ENCODE measurements at places on chromosomes 5 and 9. TPM values are rescaled to one million over a fixed set of nuclear protein-coding genes. Genes with fewer than 3 reads are reported as not detected.

Gene TRIM23
- 7.6 TPM for total RNA-seq

Gene PAEP
- total RNA-seq, result not detected

Gene ANKRD33B
- total RNA-seq, result 6.5 TPM

Gene FBP2
- not detected for total RNA-seq

Gene GNA14
- total RNA-seq, result 1.3 TPM

Gene CDKN2A
- total RNA-seq, result 1.5 TPM

Gene PLEKHG4B
- 0.22 TPM for total RNA-seq

Gene RFESD
- total RNA-seq, result 1.4 TPM

Gene ESM1
- not detected for total RNA-seq

Gene ACSL6
- total RNA-seq, result 1.1 TPM

Gene GRIN3A
- total RNA-seq, result not detected

DNA sequence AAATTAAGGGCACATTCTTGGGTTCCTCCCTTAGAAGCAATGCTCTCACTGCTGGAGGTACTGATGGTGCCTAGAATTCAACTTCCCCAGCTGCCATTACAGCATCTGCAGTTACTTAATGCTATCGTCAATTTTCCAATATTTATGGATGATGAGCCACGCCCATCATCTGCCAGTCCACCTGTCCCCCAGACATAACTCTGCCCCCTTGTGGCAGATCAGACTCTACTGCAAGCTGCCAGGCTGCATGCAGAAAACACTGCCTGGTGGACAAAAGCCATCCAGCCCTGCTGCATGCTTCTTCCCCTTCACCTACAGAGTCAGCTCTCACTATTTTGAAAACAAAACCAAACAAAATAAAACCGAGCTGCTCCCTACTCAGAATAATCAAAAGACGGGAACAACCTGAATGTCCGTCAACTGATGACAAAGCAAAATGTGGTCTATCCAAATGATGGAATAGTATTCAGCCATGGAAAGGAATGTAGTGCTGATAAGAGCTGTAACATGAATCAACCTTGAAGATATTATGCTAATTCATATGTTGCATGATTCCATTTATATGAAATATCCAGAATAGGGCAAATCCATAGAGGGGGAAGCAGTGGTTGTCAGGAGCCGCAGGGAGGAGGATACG, 66.4 kb downstream of the RETREG1 start:
- DNase-seq, result no peak

- no peak for DNase-seq
Measured at GRCh38 chr9:76808636-76809035, 44.4 kb downstream of the PCA3 start.

DNA sequence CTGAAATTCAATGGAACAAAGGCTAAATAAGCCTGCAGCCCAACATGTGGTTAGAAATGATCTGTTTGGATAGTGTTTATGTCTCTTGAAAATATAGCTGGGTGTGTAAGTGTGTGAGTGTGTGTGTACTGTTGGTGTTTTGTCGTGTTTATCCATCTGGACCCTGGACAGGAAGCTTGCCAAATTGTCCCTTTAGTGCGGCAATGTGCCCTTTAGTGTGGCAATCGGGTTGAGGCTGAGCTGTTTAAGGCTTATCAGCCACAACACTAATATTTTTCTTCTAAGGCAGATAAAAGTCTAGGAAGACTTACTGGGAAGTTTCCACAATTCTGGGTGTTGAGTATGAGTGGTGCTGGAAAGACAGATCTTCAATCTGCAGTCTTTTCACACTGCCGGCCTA, 180.2 kb downstream of the YTHDC2 start:
- DNase-seq, result no peak

- no peak for DNase-seq
Measured at GRCh38 chr9:81581986-81582385, 107.4 kb downstream of the TLE1 start.

DNA sequence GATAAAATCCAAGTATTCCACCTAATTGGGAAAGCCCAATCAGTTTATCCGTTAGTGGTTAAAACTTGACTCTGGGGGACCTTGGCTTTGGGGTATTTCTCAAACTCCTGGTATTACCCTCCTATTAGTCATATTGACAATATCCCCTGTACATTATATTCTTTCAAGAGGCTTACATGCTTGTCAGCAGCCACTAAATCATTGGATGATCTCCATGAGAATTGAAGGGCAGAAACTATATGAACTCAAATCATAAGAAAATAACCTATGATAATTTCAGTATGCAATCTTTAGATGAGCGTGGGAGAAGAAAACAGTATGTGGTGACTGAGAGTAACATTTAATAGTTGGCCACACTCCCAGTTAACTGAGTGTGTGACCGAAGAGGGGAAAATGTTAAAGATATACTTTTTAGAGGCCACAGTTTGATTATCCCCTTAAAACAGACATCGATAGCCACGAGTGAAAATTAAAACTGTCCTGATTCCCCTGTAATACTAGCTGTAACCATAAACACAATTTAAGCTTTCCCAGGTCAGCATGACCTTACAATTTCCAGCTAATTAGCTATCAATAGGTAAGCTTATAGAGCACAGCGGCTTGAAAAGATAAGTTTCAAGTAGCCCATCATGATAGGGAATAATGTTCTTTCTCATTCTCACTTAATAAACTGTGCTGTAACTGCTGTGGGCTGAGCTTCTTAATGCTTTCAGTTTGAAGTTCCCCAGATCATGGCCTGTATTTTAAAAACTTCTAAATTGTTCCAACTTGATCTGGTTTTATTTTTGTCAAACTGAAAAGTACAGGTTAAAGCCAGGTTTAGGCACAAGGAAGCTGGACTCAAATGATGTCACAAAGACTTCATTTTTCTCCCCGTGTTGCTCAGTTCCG, 58.6 kb downstream of the PUM3 start:
- DNase-seq, result no peak

DNA sequence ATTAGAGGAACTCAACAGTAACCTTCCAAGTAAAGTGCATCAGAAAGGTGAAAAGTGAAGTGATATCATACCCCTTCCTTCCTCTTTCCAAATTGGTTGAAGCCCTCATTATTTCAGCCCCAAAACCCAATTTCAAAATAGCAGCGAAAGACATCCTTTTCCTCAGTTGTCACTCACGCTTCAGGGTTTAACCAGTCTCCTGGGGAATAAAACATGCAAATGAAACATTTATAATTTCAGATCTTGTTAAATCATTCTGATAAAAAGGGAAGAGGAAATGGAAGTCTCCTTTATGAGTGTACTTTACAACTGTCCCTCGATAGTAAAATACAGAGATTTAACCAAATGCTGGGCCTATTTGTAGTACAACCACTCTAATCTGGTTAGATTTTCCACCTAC, 22.5 kb downstream of the TRPM6 start:
- no peak for DNase-seq

DNA sequence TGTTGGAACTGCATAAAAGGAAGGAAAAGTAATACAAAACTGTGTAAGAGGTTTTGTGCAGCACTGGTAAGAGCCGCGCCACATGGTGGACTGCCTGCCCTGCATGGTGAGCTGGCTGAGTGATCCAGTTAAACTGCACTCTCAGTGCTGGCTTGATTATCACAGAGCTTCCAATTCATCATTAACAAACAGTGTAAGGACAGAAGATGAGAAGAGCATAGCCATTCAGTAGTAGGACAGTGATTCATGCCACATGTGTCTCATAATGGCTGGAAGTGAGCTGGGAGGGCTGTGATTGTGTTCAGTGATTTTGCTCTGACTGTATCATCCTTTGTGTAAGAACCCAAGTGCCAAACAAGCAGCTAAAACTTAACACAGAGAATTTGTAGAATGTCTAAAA, 14.1 kb downstream of the ASPN start:
- DNase-seq, result no peak

DNA sequence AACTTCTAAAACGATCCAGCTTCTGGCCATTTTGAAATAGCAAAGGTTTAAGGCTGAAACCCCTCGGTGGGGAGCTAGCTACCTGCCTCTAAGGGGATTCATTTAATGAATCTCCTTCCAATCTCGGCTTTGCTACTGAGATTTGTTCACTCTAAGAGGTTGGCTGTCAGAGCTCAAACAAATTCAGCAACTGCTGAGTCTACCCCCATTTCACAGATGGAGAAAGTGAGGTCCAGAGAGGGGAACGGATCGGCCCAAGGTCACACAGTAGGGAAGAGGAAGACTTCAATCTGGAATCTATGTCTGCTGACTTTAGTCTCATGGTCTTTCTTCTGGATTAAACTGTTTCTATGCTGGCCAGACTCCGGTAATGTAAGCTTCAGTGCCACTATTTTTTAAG, 3.0 kb downstream of the CORO2A start:
- no peak for DNase-seq

GRCh38 chr5:170332058-170332457, 34.5 kb upstream of the LCP2 start:
- DNase-seq, result no peak

DNA sequence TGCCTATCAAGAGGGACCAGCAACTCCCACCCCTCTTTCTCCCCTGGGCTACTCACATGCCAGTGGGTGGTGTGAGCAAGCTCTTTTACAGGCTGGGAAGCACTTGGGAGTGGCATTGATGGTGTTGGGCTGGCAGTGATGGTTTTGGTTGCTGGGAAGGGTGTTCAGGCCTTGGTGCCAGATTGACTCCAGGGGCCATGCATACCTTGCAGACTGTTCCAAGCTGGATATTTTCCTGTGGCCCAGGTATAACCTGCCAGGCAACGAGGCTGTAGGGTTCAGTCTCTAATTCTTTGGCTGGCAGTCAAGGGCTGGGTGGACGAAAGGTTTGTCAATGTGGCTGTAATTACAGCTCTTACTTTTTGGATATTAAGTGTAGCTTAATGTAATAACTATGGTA, 177.3 kb downstream of the MACROH2A1 start:
- DNase-seq, result no peak

GRCh38 chr5:174617910-174618309, 106.5 kb upstream of the MSX2 start:
- DNase-seq, result no peak

- no peak for DNase-seq
Measured at GRCh38 chr9:125608489-125609224, 98.4 kb downstream of the MAPKAP1 start.

DNA sequence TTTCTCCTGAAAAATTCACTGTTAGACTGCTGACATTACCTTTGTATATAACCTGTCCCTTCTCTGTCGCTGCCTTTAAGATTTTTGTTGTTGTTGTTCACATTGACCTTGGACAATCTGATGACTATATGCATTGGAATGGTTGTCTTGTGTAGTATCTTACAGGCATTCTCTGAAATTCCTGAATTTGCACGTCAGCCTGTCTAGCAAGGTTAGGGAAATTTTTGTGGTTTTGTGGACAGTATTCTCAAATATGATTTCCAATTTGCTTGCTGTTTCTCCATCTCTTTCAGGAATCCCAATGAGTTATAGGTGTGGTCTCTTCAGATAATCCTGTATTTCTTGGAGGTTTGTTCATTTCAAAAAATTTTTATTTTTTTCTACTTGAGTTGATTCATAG, 140.8 kb downstream of the PRR16 start:
- DNase-seq, result no peak

GRCh38 chr9:33894316-33894715, 77.4 kb downstream of the UBE2R2 start:
- no peak for DNase-seq

GRCh38 chr5:110288766-110289511, 437.5 kb downstream of the TMEM232 start:
- no peak for DNase-seq

- DNase-seq, result no peak
Measured at GRCh38 chr9:72618811-72619210, 97.4 kb downstream of the TMC1 start.

GRCh38 chr5:36561601-36562000, 44.8 kb upstream of the SLC1A3 start:
- no peak for DNase-seq

DNA sequence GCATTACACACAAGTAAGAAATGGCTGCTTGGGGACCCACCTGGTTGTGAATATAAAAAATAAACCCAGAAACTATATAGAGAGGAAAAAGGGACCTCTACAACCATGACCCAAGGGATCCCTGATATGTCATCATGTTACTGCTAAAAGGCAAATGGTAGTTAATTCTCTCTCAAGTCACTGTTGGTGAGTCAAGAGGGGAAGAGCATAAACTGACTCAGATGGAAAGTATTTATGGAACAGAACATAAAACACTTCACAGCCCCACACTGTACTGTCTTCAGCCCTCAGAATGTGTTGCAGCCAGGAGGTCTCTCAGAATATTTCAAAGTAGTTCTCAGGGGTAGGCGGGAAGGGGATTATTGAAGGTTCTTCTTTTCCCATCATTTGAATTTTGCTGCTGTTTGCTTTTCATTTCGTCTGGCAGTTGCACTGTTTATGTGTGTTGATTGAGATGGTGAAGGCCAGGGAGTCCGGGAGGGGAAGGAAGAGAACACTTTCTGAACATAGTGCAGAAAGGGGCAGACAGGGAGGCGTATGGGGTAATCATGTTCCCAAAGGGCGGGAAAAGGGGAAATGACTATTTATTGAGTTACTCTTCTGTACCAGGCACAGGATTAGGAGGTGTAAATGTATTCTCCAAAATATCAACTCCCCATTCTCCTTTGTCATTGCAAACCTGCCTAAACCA, 85.5 kb downstream of the TEK start:
- DNase-seq, result no peak

DNA sequence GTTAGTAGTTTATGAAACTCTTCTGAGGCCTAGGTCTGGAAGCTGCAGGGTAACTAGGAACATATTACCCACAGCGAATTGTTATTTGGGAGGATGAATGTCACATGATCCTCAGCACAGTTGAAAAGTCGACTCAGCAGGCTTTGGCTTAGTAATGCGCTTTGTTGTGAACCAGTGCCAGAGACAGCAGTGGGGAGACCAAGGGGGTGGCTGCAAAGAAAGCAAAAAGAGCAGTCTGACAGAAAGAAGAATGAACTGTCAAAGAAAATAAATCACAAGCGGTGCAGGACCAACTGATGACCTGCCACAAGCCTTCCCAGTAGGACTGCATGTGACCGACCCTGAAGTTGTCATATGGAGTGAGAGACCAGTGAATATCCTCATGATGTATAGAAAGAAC, 170.0 kb downstream of the CCDC171 start:
- no peak for DNase-seq

DNA sequence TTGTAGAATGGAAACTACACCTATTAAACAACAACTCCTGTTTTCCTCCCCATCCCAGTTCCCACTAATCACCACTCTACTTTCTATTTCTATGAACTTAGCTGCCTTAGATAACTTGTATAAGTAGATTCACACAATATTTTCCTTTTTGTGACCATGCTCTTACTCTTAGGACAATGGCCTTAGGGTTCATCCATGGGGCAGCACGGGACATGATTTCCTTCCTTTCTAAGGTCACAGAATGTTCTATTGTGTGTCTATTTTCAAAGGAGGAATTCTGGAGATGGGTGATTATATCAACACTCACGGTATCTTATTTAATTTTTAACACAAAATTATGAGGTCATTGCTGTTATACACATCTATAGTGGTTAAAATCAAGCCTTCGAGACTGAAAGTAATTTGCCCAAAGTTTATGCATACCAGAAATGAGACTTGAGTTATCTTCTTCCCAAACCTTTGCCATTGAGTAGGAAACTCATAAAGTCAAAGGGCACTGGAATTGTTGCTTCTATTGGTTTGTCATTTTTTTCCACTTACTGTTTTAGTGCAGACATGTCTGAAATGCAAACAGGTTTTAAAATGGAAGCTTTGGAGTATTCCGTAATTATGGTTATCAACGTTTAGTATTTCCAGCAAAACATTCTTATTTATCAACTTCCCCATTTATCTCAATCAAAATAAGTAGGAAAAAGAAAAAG, 23.6 kb downstream of the CTSL start:
- DNase-seq, result no peak
